ENCODE measurements at places on chromosomes 12 and 14.

DNA sequence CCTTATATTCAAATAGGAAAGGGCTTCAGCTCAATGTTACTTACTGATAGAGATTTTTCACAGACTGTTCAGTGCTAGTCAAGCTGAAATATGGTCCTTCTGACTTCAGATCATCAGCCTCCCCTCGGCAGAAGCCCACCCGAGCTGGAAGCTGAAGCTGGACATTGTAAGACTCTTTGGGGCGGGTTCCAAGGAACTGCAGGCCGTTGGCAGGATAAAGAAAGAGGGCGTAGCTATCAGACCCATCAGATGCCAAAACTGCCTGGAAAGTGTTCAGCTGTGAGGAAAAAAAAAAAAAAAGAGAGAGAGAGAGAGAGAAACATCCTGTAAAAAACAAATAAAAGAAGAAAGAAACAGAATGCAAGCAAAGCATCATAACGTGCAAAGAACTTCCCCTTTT, 8.8 kb downstream of the NID2 start:
- DNase-seq = no peak

GRCh38 chr12:49111206-49111605, 559 bp upstream of the LMBR1L start:
- DNase-seq = peak; percentile 46

DNA sequence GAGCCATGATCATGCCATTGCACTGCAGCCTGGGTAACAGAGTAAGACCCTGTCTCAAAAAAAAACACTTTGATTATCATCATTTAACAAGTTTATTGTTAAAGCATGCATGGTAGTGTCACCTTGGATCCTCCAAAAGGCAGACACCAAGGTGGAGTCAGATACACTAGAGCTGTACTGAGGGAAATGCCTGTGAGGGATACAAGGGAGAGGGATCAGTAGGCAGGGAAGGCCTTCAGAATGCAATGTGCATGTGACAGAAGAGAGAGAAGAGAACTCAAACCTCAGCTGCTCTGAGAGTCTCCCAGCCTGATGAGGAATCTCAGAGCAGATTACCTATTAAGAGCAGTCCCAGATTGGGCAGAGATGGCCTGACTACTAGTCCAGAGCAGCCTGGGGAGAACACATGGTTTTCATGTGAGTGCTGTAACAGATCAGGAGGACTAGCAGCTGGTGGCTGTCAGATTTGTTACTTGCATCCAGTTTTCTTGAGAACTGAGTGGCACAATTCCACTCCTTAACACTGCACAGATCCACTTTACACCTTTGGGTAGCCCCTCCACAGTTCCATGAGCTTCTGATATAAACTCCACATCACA, 38.0 kb upstream of the A2ML1 start:
- peak; percentile 13 for DNase-seq

DNA sequence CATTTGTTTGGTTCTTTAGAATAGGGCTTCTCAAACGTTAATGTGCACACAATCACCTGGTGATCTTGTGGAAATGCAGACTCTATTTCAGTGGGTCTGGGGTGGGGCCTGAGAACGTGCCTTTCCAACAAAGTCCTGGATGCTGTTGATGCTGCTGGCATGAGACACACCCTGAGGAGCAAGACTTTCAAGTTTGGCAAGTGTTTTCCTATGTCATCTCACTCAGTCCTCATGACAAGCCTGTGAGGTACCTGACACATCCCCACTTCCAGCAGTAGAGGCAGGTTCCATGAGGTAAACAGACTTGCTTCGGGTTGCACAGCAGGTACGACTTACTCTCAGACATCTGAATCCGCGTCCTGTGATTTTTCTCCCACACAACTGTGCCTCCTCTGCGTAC, 147.1 kb downstream of the MYRFL start:
- DNase-seq = no peak

DNA sequence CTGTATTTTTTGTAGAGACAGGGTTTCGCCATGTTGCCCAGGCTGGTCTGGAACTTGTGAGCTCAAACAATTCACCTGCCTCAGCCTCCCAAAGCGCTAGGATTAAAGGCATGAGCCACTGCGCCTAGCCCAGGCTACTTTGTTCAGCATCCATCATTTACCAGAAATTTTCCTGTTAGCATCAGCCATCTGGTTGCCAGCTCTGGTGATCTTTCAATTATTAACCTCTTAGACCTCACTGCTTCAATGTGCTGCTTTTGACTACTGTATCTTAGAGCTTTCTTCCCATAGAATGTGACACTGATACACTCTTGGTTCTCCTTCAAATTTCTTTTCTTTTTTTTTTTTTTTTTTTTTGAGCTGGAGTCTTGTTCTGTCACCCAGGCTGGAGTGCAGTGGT, 5.4 kb upstream of the AMHR2 start:
- DNase-seq = no peak

DNA sequence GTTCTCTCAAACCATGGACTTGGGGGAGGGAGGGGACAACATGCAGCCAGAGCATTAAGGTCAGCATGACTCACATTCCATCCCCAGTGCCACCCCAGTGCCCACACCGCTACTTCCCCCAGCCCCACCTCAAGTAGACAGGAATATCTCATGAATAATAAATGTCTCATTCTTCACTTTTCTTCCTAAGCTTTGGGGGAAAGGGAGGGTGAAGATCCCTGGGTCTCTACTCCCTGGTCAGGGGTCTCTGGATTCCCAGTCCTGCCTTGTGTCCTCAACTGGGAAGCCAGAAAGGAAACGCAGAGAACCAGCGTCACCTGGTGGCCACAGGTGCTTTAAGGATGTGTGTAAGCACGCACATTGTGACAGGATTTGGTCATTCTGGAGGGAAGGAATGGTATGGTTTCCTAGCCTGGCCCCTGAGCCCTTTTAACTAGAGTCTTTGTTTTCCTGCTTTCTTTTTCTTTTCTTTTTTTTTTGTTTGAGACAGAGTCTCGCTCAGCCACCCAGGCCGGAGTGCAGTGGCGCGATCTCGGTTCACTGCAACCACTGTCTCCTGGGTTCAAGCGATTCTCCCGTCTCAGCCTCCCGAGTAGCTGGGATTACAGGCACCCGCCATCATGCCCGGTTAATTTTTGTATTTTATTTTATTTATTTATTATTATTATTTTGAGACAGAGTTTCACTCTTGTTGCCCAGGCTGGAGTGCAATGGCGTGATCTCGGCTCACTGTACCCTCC, 3.4 kb downstream of the GPR84 start:
- DNase-seq = peak; percentile 88

- no peak for DNase-seq
Observed at GRCh38 chr14:69983317-69983716, 104.1 kb downstream of the SMOC1 start.

DNA sequence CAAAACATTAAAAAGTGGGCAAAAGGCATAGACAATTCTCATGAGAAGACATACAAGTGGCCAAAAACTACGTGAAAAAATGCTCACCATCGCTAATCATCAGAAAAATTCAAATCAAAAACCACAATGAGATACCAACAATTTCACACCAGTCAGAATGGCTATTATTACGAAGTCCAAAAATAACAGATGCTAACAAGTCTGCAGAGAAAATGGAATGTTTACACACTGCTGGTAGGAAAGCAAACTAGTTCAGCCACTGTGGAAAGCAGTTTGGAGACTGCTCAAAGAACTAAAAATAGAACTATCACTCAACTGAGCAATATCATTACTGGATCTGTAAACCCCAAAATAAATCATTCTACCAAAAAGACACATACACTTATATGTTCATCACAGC, 76.2 kb downstream of the PRKD1 start:
- DNase-seq = no peak

DNA sequence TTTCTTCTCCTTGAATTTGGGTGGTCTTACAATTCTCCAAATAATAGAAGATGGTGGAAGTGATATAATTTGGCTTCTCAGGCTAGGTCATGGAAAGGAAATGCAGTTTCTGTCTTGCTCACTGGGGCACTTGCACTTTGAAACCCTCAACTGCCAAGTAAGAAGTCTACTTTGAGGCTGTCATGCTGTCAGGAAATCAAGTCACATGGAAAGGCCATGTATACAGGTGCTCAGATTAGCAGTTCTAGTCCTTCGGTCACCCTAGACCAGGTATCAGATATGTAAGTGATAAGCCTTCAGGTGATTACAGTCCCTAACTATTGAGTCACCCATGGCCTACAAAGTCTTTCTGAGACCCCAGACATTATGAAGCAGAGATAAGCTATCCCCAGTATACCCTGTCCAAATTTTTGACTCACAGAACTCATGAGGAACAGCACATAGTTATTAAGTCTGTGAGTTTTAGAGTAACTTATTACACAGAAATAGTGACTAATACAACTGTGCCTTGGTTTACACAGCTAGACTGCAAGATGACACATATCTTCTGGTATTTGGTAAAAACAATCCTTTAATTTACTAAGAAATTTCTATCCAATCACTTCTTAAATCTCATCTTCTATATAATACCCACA, 26.3 kb upstream of the BBS10 start:
- no peak for DNase-seq

GRCh38 chr12:27252934-27253333, 8.8 kb downstream of the STK38L start:
- peak; percentile 73 for DNase-seq

DNA sequence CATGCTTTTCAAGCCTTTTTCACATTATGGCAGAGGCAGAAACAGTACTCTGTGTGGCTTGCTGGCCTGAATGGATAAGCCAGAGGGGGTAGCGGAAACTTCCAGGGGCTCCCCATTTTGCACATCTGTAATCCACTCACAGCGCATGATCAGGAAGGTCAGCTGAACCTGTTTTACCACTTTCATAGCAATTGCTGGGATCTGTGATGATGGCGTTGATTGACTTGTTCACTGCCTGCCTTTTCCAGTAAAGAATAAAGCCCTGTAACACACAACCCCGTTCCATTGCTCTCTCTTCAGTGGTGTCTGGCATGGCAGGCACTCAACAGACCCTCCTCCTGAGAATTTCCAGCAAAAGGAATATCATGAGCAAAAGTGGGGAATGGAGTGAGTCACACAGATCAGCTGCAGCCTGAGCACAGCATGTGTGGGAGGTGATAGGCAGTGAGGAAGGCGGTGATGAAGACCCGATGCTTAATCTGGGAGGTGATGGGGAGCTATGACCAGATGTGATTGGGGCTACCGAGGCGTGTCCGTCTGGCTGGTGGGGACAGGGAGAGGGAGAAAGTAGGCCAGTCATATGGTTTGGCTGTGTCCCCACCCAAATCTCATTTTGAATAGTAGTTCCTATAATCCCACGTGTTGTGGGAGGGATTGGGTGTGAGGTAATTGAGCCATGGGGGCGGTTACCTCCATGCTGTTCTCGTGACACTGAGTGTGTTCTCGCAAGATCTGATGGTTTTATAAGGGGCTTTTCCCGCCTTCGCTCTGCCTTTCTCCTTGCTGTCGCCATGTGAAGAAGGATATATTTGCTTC, 44.7 kb upstream of the CHST11 start:
- DNase-seq = no peak

GRCh38 chr12:66901138-66901932, 222.5 kb upstream of the GRIP1 start:
- DNase-seq = peak; percentile 53

GRCh38 chr12:46858368-46858767, 32.6 kb upstream of the SLC38A4 start:
- DNase-seq = no peak

DNA sequence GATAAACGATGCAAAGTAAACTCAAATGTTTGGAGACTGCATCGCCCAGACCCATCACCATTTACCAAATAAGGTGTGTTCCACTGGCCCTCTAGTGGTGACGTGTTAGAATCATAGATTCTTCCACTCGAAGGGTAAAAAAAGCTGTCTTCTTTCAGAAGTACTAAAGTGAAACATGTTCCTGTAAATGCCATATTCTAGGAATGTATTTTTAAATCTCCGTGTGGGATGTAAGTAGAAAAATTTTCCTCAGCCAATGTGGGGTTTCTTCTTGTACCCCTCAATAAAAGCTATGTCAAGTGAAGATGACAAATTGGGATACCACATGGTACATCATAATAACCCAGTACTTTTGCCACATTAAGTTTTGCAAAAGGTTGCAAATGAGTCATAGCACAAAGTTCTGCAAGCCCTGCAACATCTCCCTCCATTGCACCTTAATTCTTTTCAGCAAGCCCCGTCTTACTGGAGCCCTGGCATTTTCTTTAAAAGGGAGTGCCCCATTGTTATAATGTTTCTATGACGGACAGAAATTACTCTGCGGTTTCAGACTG, 100.8 kb downstream of the CCER1 start:
- peak; percentile 61 for DNase-seq

GRCh38 chr12:31315044-31315715, 10.8 kb downstream of the SINHCAF start:
- no peak for DNase-seq

- DNase-seq = no peak
Observed at GRCh38 chr12:71046215-71046614, 111.6 kb downstream of the TSPAN8 start.

DNA sequence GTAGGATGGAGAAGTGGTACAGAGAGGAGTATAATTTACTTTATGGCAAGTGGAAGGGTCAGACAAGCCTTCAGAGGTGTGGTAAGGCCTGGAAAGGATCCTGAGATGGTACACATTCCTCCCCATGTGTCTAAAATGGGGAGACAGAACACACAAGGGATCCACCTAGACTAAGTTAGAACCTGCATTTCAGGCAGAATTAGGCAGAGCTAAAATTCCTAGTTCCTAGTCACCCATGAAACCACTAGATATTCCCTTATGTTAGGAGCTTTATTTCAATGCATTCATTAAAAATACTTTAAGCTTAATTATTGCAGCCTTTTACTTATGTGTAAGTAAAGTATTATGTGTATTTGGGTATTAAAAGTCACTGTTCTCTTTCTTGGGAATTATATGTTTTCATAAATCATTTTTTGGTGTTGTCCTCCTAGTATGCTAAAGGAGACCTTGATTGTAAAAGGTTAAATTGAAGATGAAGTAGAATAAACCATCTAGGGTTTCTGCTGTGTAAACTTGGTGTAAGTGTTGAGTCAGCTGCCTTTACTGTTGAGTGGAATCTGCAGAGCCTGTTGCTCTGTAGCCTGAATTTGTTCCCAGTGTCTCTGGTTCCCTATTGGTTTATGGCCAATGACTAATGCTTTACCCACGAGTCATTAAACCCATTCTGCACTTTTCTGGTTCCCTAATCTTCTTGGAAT, 423.2 kb downstream of the ATP23 start:
- no peak for DNase-seq

GRCh38 chr12:92021666-92022035, 124.0 kb downstream of the BTG1 start:
- DNase-seq = no peak

DNA sequence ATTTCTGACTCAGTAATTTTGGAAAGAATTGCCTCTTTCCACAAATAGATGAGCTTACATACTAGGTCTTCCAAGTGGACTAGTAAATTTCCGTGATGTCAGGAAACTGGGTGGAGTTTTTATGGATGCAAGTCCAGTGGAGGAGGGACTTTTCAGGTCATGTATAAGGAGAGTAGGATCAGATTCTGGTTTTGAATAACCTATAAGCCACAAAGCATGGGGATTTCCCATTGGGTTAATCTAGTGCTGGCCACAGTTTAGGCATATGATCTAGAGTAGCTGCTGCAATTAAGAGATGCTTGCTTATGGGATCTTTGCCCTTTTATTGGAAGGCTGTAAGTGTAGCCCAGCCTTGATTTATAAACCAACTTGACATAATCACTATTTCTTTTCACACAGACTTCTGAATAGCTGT, 33.8 kb downstream of the STK38L start:
- DNase-seq = no peak

- DNase-seq = peak; percentile 94
Observed at GRCh38 chr14:97077253-97077653, 280.1 kb downstream of the VRK1 start.
